Naive thymus-derived CD8-positive, alpha-beta T cell (primary cell): ENCODE measurements at places on chromosomes 12 and 14.

- DNase-seq: no peak
Observed at GRCh38 chr12:77893918-77894317, 63.2 kb downstream of the NAV3 start.

- DNase-seq: no peak
Observed at GRCh38 chr12:30002677-30003076, 218.9 kb upstream of the TMTC1 start.

GRCh38 chr12:101207086-101207780 lies 2.8 kb downstream of the SLC5A8 start:
- no peak for DNase-seq

DNA sequence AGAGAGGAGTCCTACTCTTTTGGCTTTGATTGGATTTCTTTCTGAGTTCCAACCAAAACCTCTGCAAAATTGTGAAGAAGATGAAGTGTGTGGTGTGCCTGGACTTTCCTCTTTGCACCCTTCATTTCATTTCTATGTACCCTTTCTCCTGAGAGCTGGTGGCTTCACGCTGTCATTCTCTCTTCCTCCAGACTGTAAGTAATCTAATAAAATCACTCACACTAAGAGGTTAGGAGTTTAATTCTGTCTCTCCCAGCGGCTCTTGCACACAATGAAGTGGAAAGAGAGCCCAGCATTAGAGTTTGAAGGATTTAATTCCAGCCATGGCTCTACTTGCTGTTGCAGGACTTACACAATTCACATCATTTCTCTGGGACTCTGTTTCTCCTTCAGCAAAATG lies 37.8 kb upstream of the CRADD start:
- no peak for DNase-seq

- no peak for DNase-seq
Observed at GRCh38 chr14:83153081-83153480, 1619.4 kb upstream of the SEL1L start.

- no peak for DNase-seq
Observed at GRCh38 chr12:27673101-27673718, 23.0 kb upstream of the REP15 start.

DNA sequence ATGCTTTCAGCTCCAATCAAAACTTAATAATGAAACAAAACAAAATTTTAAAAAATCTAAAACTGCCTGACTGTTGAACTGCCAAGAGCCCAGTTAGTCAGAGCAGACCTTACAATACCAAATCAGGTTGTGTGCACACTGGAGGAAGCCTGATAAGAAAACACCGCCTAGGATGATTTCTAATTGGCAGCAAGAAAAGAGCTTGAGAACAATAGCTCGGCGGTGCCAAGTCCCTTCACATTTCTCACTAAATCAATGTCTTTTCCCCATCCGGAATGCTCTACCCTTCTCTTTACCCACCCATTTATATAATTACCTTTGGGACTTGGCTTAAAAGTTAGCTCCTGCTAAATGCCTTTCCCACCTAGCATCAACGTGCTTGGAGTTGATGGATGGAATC lies 256.7 kb downstream of the C12orf75 start:
- no peak for DNase-seq

DNA sequence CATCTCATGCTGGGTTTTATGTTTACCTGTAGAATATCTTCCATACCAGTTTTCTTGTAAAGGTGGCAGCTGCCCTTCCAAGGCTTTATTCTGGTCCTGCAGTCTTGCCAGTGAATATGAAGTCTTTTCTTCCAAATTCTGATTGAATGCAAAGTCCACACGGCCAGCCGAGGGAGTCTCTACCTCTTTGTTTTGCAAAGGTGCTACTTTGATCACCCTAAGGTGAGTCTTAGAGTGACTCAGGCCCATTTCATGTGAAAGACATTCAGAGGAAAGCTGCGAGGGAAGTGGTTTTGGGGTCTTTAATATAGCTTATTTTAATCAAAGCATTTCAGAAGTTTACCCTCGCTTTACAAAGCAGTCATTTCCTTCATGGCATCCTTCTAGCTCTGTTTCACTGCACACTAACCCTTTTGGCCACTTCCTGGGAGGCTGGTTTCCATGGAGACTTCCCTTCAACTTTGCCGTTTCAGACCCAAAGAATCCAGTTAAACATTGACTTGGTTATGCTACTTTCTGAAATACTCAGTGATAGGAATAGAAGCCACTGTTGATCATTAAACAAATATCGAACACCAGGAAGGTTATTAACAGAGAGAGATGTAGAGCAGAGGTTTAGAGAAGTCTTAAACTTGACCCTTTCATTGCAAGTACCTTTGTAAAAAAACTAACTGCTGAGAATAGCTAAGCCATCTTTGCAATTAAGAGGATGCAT lies at the start of gene CCDC198:
TSS of gene CCDC198 (minus strand) at position 391 of the 715 bp plus-strand sequence. CDS start at position 249, 142 bp downstream.
- DNase-seq: no peak
